Esophagus mucosa (tissue), 1 donor: ENCODE measurements at places on chromosomes 3 and 15. TPM values are rescaled to one million over a fixed set of nuclear protein-coding genes. Genes with fewer than 3 reads are reported as not detected.

TNFSF10 gene
- total RNA-seq: 40.2 TPM

DPPA4 gene
- not detected for total RNA-seq

C3orf22 gene
- total RNA-seq: not detected

PXYLP1 gene
- total RNA-seq: 1.5 TPM

PLCB2 gene
- total RNA-seq: 4.2 TPM

- no peak for ATAC-seq
Observed at GRCh38 chr15:76075046-76075445, 15.3 kb downstream of the TMEM266 start.

DNA sequence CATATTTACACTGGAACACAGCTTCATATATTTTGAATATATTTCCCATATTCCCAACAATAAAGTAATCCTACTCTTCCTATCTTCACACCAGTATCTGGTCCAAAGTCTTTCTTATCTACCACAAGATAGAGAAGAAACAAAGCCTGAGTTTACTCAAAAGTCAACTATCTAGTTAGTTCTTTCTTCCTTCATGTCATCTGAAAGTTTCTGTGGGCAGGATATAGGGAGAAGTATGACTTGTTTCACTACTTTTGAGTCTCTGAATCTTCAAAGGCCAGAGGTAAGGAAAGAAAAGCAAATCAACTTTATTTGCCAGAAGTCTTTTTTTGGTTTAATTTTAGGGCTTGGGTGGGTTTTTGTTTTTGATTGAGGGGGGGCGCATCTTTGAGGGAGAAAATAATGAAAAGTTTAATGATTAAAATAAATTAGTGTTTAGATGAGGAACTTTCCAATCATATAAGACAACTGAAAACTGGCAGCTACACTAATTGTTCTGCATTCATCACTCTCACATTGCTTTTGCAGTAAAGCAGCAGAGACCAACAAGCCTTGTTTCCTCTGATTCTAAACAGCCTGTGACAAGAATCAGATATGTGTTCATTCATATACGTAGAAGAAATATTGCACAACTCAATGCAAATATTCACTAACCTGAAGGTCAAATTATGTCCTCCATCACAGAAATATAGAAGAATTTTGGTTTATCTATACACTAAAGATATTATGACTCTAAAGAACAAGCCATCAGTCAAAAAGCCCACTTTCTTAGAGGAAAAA, 421.4 kb downstream of the SHQ1 start:
- ATAC-seq: no peak

DNA sequence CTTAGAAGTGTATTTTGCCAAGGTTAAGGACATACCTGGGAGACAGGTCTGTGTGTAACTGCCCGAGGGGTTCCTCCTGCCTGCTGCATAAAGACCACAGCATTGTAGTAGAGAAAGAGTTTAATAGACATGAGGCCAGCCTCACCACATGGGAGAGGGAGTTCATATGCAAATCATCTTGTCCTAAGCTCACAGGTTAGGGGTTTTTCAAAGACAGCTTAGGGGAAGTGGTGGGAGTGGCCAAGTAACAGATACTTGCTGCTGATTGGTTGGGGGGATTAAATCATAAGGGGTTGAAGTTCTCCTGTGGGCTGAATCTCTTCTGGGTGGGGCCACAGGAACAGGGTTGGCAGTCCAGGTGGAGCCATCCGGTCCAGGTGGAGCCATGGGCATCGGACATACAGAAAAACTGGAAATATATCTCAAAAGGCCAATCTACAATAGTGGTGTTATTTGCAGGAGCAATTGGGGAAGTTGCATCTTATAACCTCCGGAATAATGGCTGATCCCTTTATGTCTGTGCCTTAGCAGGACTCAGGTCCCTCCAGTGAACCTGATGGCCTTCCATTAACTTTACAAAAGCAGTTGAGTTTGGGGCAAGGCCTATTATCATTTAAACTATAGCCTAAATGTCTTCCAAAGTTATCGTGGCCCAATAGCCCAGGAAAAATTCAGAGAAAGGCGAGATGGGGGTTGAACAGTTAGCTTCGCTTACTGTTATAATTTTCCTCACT, 86.0 kb upstream of the MFGE8 start:
- ATAC-seq: no peak

DNA sequence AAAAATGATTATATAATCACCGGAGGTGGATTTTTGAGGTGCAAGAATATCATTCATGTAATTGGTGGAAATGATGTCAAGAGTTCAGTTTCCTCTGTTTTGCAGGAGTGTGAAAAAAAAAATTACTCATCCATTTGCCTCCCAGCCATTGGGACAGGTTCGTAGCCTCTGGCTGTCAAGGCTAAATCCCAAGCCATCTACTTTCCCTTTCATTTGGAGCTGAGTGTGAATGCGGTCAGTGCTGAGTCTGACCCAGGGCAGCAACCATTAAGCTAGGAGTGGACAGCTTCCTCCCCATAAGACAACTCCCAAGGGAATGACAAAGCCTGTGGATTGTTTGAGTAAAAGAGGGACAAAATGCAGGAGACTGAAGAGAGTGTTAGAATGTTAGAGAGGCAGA, 33.6 kb downstream of the PARP14 start:
- ATAC-seq: no peak

- peak; percentile 19 for ATAC-seq
Observed at GRCh38 chr3:128967748-128968355, 26.0 kb downstream of the CFAP92 start.

GRCh38 chr3:52381623-52382022, 63.3 kb downstream of the SEMA3G start:
- ATAC-seq: no peak

DNA sequence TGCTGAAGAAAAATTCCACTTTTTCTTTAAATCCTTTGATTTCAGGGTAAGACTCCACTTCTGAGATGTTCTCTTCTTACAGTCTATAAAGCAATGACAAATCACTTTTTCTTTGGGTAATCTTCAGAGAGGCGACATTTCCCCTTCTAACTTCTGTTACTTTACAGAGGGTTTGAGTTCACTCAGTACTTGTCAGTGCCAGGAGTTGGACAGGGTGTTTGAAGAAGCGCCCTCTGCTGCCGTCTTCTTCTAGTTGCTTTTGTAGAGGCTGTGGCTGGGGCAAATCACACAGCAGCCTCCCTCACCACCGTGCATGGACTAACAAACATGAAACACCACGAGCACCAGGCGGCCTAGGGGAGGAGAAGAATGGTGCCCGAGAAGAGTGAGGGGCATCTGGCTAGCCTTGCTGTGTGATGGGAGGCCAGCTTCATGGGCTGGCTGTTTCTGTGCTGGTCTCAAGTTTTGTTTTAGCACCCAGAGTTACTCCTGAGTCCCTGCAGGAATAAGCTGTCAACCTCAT, at the start of gene CD80:
Gene CD80, minus strand, starts transcription at position 174 of the 523 bp plus-strand sequence. CDS start 1,886 bp downstream, outside the sequence.
- ATAC-seq: peak; percentile 81

DNA sequence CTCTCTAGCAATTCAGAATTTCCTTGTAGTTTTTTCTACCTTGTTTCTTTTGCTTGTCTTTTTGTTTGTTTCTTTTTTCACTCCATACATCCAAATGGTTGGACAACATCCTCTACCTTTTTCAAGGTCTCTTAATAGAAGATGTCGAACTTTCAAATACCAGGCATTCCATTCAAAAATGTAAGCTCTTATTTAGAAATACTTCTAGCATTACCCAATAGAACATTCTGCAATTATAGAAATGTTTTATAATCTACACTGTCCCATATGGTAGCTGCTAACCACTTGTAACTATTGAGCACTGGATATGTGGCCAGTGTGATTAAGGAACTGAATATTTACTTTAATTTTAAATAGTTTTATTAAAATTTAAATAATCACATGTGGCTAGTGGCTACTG, 196.2 kb upstream of the MRPL3 start:
- ATAC-seq: no peak

DNA sequence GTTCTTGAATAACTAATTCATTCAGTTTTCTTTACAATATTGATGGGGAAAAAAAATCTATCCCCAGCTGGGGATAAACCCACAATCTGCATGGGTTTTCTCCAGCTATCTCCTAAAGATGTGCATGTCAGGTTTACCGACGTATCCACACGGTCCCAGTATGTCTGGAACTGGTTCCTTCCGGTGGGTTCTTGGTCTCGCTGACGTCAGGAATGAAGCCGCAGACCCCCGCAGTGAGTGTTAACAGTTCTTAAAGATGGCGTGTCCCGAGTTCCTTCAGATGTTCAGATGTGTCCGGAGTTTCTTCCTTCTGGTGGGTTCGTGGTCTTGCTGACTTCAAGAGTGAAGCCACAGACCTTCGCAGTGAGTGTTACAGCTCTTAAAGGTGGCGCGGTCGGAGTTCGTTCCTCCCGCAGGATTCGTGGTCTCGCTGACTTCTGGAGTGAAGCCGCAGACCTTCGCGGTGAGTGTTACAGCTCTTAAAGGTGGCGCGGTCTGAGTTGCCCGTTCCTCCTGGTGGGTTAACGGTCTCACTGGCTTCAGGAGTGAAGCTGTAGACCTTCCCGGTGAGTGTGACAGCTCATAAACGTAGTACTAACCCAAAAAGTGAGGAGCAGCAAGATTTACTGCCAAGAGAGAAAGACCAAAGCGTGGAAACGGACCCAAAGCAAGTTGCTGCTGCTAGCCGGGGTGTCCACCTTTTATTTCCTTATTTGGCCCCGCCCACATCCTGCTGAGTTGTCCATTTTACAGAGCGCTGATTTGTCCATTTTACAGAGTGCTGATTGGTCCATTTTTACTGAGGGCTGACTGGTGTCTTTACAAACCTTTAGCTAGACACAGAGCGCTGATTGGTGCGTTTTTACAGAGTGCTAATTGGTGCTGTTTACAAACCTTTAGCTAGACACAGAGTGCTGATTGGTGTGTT, 195.1 kb upstream of the NR2F2 start:
- ATAC-seq: no peak

DNA sequence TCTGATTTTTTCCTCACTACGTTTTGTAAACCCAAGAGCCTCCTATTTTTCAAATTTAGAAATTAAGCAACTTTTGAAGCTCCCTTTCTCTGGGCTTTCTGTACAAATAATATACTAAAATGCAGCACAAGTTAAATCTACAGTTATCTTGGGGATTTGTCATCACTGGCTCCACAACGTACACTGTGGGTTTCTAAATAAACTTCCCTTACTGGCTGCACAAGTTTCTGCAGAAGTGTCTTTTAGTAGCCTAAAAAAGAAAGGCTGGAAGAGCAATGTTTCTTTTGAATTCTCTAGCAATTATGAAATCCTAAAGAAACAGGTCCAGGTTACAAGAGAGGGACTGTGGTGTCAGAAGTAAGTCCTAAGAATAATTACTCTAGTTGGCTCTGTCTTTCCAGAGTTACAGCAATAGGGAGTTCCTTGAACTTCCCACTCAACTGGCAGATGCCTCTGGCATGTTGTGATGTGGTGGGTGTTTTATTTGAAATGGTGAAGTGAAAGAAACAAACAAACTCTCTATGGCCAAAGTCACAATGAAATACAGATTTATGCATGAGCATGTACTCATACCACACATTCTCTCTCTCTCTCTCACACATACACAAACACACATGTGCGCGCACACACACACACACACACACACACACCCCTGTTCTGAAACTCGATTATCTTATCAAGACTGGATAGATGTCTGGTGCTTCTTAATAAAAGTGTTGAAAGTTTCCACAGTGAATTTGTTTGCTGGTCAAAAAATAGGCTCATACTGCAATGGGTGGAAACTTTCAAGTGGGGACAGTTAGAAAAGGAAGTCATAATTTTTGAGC, 198.2 kb downstream of the SSR3 start:
- no peak for ATAC-seq

GRCh38 chr3:52090131-52090932, 34.0 kb upstream of the DUSP7 start:
- ATAC-seq: no peak

GRCh38 chr3:16148783-16149182, 25.7 kb upstream of the GALNT15 start:
- ATAC-seq: peak; percentile 57
